T1000 (cell line): ENCODE measurements at places on chromosomes 1 and 21.

DNA sequence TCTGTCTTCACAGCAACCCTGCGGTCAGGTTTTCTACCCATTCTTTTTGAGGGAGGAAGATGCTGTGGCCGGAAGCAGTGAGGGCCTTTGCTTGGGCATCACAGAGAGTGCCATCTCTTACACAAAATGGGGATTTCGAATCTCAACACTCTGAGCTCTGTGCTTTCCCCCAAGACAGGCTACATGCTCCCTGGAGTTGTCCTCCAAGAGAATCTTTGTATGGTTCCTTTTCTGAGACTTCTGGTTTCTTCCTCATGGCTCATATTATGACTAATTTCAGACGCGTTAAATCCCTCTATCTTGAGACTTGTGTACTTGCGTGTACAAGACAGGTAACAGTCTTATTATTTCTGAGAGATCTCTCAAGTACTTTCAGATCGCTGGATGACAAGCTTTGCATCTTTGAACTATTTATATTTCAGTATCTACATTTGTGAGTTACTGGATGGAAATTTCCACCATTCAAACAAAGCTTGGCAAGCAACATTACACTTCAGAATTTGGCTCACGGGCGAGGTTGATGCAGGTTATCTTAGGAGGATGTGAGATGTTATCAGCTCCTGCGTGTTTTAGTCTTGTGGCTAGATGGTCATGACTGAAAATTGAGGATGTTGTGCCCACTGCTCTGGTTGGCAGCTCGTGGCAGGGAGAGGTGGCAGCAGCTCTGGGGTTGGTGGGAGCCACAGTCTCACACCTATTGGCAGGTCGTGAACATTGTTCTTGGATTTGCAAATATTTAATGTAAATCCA is 19.4 kb downstream of the ABCG1 start:
- no peak for DNase-seq

- no peak for DNase-seq
Observed at GRCh38 chr1:213552045-213552444, 435.7 kb upstream of the PROX1 start.

- no peak for DNase-seq
Observed at GRCh38 chr1:59505596-59506028, 208.7 kb downstream of the FGGY start.

GRCh38 chr1:73953186-73953585 is 244.8 kb downstream of the LRRIQ3 start:
- no peak for DNase-seq

- no peak for DNase-seq
Observed at GRCh38 chr1:191176131-191176530, 698.5 kb upstream of the BRINP3 start.

GRCh38 chr1:111236806-111237205 is 9.3 kb downstream of the CHI3L2 start:
- DNase-seq: no peak

DNA sequence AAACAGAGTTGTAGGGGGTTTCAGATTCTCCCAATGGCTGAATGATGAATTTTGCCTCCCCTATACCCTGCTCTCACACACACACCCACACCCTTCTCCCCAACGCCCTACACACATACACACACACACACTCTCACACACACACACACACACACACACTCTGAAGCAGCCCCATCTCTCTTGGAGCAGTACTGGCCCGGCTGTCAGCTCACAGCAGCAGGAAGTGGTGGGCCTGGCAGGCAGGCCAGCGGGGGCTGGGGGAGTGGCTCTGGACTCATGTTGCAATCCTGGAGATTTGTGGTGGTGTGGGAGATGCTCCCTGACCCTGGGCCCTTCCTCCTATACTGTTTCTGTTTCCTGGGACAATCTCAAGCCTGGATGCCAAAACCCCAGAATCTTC is 2.2 kb downstream of the IKBKE start:
- DNase-seq: no peak

GRCh38 chr1:216549796-216550195 is 126.5 kb upstream of the USH2A start:
- DNase-seq: no peak

GRCh38 chr1:30232288-30232899 is 491.0 kb downstream of the MATN1 start:
- no peak for DNase-seq

DNA sequence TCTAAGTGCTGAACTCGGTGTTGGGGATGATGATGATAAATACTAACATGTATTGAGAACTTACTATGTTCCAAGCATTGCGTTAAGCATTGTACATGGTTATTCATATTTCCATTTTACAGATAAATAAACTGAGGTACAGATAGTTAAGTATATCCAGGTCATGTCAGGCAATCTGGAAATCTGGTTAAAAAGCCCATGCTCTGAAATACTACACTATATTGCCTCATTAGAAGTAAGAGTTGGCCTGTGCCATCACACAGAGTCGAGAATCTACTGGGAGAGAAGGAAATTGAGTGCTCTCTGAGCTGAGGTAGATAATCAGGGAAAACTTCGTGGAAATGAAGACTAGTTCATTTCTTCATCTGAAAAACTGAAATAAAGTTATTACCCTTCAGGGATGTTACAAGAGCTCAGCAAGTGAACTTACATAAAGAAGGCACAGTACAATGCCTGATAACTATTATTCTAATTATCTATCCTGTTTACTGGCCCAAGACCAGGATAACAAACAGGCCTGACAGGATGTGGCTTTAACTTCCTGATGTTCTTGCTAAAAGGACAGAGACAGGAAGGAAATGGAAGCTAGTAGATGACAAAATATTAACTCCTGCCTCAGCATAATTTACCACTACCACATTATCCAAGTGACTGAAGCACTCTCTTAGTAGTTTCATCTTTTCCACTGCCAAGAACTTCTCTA is 85.6 kb downstream of the EPS15 start:
- DNase-seq: no peak

GRCh38 chr1:11738783-11739182 is 2.8 kb downstream of the AGTRAP start:
- DNase-seq: no peak

DNA sequence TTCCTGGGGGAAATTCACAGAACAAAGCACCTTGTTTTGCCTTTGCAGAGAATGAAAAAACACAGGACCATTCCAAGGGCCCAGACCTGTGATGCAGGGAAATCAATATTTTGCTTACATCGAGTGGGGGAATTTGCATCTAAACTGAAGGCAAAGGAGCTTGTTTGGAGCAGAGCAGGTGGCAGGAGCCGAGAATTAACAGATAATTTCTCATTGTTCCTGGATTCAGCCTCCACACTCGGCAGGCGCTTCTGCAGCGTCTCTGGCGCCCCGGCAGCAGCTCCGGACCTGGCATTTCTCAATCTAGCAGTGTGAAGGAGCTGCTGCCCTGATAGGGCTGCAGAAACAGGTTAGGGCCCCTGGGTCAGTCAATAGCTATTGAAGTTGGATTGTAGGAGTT is 2.0 kb upstream of the SYT6 start:
- DNase-seq: no peak

DNA sequence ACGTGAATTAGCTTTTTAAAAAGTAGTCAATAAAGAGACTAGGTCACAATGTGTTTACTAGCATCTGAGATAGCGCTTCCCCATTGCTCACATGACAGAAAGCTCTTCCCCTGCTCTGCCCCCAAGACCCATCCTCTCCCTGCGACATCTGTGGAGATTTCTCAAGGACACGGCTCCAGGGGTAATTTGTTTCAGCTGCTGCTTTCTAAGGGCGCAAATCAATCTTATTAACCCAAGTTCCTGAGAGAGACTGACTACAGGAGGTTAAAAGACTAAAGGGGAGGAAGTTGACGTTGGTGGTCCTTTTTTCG is at the start of gene MYOCOS:
TSS of gene MYOCOS (plus strand) at position 92 of the 311 bp plus-strand sequence. CDS start 1,641 bp downstream, outside the sequence.
- DNase-seq: no peak

DNA sequence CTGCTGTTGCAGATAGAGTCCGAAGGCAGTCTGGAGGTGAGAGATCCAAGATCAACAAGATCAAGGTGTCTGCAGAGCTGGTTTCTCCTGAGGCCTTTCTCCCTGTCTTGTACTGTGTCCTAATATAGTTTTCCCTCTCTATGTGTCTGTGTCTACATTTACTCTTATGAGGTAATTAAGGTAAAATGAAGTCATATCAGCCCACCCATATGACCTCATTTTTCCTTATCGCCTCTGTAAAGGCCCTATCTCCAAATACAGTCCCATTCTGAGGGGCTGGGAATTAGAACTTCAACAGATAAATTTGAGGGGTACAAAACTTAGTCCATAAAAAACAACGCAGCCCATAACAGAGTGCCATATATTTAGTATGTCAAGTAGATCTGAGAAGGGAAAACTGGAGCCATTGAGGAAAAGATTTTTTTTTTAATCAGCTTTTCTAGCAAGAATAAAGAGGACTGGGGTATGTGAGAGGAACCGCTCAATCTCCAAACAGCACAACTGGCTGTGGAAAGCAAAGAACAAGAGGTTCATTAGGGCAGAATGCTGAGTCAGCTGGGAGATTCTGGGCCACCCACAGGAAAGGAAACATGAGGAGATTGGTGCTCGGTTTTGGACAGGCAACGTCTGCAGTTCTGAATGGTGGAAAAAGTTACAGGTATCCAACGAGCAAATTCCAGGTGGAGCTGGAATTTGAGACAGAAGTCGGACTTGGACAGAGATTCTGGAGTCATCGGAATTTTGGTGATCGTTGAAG is 65.7 kb downstream of the MAP3K21 start:
- DNase-seq: no peak

- DNase-seq: peak; percentile 28
Observed at GRCh38 chr1:181089676-181090544, 1.4 kb downstream of the IER5 start.

- no peak for DNase-seq
Observed at GRCh38 chr1:225114354-225114990, 185.0 kb downstream of the DNAH14 start.

GRCh38 chr1:116346943-116347673 is 25.9 kb upstream of the ATP1A1 start:
- no peak for DNase-seq

DNA sequence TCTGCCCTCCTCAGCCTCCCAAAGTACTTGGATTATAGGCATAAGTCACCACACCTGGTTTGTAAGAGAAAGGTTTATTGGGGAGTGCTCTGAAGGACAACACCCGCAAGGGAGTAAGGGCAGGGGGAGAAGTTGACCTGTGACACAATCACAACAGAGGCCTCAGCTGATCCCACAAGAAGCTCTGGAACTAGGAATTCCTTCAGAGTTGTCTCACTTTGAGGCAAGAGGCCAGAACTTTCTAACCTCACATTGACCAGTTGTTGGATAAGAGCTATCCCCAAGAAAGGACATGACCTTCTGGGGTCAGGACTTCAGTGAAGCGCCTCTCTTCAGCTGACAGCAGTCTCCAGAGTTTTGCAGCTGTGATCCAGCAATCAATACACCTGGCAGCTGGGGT is 27.4 kb upstream of the RC3H1 start:
- DNase-seq: no peak

GRCh38 chr1:165755393-165756010 is 13.2 kb downstream of the TMCO1 start:
- DNase-seq: no peak

GRCh38 chr1:240720976-240721375 is 109.0 kb upstream of the GREM2 start:
- DNase-seq: no peak

DNA sequence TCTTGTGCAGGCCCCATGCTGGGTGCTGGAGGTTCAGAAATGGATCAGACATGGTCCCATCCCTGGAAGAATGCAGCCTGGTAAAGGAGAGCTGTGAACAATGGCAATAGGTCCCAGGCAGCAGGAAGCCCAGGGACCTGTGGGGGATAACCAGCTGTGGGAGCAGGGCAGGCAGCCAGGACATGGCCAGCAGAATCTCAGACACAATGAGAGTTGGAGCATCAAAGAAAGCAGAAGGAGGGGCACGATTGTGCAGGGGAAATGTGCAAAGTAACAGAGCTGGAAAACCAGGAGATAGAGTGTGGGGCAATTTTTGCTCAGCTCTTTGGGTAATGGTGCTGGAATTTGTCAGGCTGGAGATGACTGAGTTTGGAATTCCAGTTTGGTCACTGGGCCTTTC is 44.3 kb downstream of the C8B start:
- no peak for DNase-seq

DNA sequence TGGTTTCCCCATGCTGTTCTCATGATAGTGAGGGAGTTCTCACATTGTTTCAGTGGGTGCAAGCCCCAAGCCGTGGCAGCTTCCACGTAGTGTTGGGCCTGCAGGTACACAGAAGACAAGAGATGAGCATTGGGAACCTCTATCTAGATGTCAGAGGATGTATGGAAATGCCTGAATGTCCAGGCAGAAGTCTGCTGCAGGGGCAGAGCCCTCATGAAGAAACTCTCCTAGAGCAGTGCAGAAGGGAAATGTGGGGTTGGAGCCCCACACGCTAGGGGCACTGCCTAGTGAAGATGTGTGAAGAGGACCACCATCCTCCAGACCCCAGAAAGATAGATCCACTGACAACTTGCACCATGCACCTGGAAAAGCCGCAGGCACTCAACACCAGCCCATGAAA is 17.0 kb downstream of the GPR161 start:
- DNase-seq: no peak

GRCh38 chr1:175129644-175129996 is 62.0 kb downstream of the TNN start:
- no peak for DNase-seq

DNA sequence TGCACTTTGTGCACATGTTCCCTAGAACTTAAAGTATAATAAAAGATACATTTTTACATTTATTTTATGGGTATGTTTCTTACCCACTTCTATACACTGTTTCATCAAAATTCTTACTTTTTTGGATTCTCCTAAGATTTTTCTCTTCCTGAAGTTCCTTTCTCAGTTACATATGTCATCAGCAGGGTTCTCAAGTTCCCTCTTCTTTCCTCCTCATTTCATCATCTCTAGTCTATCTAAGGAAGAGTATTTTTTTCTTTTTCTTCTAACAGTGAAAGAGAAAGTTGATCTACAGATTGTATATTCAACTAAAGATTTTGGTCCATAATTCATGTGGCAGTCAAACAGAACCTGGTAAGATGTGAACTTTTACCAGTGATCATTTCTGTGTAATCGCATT is 41.2 kb upstream of the CYYR1 start:
- no peak for DNase-seq

GRCh38 chr1:107894605-107895004 is 70.4 kb downstream of the VAV3 start:
- no peak for DNase-seq

- no peak for DNase-seq
Observed at GRCh38 chr1:109891930-109892329, 18.7 kb upstream of the CSF1 start.

GRCh38 chr1:112833806-112834205 is 118.7 kb upstream of the PPM1J start:
- DNase-seq: no peak

DNA sequence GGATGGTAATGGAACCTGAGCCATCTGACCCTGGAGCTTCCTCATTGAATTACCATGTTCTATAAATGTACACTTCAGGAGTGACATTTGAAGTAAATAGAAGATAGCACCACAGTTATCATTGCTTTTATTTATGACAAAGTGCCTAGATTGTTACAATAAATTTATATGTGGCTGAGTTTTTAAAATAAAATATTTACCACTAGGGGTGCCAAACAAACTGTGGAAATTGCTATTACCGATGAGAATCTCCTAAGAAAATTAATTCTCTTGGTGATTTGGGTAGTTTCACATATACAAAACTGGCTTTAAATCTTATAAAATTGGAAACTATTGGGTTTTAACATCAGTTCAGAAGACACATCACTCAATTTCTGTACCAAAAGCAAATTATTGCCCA is 1.4 kb upstream of the TNR start:
- no peak for DNase-seq

- no peak for DNase-seq
Observed at GRCh38 chr21:32599091-32599490, 13.1 kb downstream of the CFAP298 start.
